ENCODE measurements at places on chromosomes 16 and 17. TPM values are rescaled to one million over a fixed set of nuclear protein-coding genes. Genes with fewer than 3 reads are reported as not detected.

TBX2 gene
- total RNA-seq = 0.50 TPM

UMOD gene
- not detected for total RNA-seq

BAIAP3 gene
- 11.8 TPM for total RNA-seq

PROCA1 gene
- 4.8 TPM for total RNA-seq

C1QL1 gene
- total RNA-seq = not detected

KLHL10 gene
- not detected for total RNA-seq

NACA2 gene
- not detected for total RNA-seq

ATMIN gene
- total RNA-seq = 31.5 TPM

PRR35 gene
- not detected for total RNA-seq

TRIM65 gene
- 23.6 TPM for total RNA-seq

ENGASE gene
- 60.1 TPM for total RNA-seq

DPEP3 gene
- 0.68 TPM for total RNA-seq

LGALS3BP gene
- total RNA-seq = 31.7 TPM

NPIPB2 gene
- total RNA-seq = 19.1 TPM

PKMYT1 gene
- total RNA-seq = not detected

GRCh38 chr17:28413804-28414203, 7.8 kb upstream of the SLC46A1 start:
- no peak for DNase-seq

- DNase-seq = no peak
Measured at GRCh38 chr17:83057793-83058265, 21.6 kb upstream of the METRNL start.

DNA sequence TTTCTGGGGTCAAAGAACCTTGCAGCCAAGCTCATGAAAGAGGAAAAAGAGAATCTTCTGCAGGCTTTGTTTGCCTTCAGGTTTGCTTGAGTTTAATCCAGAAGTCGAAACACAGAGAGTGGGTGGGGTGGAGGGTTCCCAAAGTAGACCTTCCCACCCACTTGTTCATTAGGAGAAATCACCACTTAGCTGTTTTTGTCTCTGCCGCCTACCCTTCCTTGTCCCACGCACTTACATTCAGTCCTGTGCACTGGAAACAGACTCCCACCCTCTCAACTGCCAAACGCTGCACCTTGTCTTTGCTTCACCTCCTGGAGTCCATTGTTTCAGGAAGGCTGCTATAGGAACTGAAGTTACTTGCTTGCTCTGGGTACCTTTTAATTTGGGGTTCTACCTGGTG, 38.6 kb upstream of the RBFOX1 start:
- no peak for DNase-seq

GRCh38 chr16:57538235-57538721, 1.9 kb upstream of the CCDC102A start:
- no peak for DNase-seq

GRCh38 chr17:78120971-78121800, 7.4 kb downstream of the TMC6 start:
- no peak for DNase-seq

DNA sequence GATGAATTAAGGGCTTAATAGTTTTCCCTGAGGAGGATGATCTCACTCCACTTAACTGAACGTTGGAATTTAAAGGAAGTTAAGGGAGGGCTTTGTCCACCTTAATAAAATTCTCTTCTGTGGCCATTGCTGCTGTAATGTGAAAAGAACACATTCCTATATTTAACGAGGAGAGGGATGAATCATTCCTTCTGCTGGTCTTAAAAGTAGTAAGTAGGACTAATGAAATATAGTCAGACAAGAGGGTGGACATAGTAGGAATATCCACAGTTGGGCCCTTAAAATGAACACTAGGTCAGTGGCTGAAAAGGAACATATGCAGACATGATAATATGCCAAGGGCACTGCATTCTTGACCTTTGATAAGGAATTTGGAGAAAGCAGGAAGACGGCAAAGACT, 405.6 kb downstream of the PMP22 start:
- DNase-seq = no peak

GRCh38 chr17:60330731-60331130, 61.2 kb downstream of the USP32 start:
- DNase-seq = no peak

GRCh38 chr16:57532266-57532625, 4.1 kb downstream of the CCDC102A start:
- DNase-seq = no peak

GRCh38 chr16:16938009-16938408, 532.8 kb downstream of the XYLT1 start:
- no peak for DNase-seq

DNA sequence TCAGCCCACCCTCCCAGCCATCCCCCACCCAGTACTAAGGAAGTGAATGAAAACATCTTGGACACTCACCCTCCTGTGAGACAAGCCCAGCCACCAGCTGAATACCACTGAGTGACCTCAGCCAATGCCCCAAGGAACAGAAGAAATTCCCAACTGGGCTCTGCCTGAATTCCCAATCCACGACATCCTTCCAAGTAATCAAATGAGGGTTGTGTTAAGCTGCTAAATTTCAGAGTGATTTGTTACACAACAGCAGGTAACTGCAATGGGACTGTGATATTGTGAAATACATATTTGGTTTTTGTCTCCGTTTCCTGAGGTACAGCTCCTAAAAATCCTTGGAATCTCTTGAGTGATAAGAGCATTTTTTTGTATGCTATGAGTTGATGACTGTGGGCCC, 578.7 kb upstream of the CDH11 start:
- DNase-seq = no peak

DNA sequence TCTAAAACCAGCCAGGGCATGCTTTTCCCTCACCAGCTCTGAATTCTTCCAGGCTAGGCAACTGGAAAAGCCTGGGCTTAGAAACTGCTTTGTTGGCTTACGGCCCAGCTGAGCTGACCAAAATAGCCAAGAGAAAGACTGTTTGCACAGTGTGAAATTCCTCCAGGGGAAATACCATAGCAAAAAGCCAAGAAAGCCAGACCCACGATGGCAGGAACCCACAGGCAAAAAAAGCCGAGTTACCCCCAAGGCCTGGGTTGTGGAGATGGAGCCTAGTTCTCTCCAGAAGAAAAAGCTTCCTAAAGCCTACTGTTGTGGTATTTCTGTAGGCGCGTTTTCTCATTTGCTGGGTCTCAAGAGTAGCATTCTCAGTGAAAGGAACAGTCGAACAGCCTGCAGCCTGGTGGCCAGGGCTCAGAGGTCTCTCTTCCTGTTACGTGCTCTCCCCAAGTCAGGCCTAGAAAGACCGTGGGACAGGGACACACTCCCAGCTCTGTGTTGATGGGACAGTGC, 9.2 kb downstream of the SP2 start:
- no peak for DNase-seq

DNA sequence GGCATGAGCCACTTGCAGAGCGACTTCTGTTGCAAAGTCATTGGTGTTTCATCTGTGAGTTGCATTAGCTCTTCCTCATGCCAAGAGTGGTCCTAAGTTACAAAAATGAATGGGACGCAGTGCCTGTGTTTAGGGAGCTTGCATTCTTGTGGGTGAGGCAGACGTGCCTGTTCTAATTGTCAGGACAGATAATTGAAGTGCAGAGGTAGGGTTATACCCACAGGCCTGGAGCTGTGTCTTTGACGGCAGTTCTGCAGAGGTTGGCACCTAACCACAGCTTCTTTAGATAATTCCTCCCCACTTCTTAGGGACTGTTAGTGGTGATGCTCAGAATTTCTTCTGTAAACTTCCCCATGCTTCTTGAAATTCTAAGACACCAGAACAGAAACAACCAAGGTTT, 307.1 kb downstream of the SNX29 start:
- DNase-seq = no peak

GRCh38 chr17:74749279-74750038, 1.0 kb downstream of the NHERF1 start:
- DNase-seq = peak; percentile 23

DNA sequence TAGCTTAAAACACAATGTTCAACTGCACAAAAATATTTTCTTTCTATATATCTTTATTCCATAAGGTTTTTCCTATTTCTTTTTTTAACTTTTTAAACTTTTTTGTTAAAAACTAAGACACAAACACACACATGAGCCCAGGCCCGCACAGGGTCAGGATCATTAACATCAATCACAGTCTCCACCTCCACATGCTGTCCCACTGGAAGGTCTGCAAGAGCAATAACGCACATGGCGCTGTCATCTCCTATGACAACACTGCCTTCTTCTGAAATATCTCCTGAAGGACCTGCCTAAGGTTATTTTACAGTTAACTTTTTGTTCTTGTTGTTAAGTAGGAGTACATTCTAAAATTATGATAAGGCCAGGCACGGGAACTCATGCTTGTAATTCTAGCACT, 4.1 kb downstream of the CFAP20 start:
- DNase-seq = no peak

- DNase-seq = no peak
Measured at GRCh38 chr16:49620869-49621240, 235.1 kb downstream of the ZNF423 start.

- DNase-seq = no peak
Measured at GRCh38 chr16:57906382-57907316, 64.3 kb downstream of the CNGB1 start.

- no peak for DNase-seq
Measured at GRCh38 chr16:19330841-19331397, 45.4 kb downstream of the CLEC19A start.

- no peak for DNase-seq
Measured at GRCh38 chr17:17445925-17446665, 30.7 kb upstream of the MED9 start.

DNA sequence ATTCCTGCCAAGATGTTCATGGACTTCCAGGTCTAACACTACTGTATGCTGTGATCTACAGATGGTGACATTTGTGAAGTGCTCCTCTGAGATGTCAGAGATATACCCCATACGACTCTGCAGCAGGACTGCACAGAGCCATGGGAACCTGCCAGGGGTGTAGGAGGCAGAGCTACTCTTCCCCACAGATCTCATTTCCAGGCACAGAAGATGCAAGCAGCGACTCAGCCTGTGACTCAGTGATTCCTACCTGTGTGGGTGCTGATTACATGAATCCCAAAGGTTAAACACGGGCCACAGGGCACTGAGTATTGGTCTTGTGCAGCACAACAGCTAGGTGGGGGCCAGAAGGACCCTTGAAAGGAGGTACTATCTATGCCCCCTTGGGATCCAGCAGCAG, 137.0 kb upstream of the SOX9 start:
- no peak for DNase-seq

GRCh38 chr16:62738666-62739460, 702.6 kb upstream of the CDH8 start:
- no peak for DNase-seq

DNA sequence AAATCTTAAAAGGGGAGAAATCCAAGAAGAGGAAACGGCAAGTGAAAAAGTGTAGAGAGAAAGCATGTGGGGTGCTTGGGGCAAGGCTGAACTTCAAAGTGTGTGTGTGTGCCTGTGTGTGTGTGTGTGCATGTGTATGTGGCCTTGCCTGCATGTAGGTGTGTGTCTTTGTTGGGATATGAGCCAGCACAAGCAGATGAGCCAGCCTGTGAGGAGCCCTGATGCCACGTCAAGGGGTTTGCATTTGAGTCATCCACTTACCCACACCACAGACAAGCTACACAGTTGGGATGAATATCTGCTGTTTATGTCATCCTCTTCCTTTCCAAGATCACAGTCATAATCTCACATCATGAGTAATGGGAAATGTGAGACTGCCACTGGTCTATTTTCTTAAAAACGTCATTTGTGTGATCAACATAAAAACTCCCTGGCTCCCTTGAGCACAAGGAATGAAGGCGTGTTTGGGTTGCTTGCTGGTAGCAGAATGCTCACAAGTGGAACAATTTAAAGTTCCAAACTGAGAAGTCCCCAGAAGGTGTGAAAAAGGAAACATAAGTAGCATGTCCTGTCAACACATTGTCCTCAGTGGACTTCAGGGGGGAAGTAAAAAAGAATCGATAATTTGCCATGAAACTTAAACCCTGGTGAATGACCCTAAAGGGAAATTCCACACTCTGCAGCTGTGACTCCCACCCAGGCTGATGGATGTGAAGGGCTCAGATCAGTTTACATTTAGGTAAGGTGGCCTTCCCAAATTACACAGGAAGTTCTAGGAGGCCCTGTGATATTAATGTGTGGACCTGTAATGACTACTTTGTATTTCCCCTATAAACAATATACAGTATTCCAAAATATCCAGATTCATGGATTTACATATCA, 14.7 kb downstream of the KCTD19 start:
- DNase-seq = no peak

Data from T-helper 17 cell (primary cell).